SK-N-DZ (cell line): ENCODE measurements at places on chromosomes 7 and 10.

DNA sequence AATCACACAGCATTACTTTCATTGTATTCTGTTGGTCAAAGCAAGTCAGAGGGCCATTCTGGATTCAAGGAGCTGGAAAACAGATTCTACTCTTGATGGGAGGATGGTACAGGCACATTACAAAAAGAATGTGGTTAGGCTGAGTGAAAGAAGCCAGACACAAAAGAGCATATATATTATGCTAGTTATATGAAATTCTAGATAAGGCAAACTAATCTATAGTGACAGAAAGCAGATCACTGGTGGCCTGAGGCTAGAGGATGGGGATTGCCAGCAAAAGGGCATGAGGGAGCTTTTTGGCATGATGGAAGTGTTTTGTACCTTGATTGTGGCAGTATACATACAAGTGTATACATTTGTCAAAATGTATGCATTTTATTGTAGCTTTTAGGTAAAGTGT, 96.8 kb downstream of the SPAG6 start:
- DNase-seq, result peak; percentile 96

GRCh38 chr7:70807650-70808049, 324.3 kb upstream of the GALNT17 start:
- DNase-seq, result no peak

- no peak for DNase-seq
Observed at GRCh38 chr7:54917613-54918391, 101.0 kb upstream of the EGFR start.

- no peak for DNase-seq
Observed at GRCh38 chr10:98318861-98319260, 50.9 kb upstream of the LOXL4 start.

DNA sequence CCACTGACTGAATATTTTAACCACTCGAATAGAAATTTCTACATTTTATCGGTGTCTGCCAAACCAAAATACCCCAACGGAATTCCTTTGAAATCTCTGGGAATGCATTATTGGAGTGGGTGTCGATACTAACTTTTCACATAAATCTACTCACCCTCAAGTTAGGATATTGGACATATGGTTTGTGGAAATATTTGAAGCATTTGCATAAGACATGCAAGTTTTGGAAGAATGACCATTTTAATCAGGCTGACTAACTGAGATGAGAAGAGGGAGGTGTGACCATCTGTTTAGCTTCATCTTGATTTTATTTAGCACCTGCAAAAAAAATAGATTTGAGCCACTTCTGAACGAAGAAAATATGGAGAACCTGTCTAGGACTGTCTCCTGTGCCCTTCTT, 61.2 kb downstream of the KLF6 start:
- DNase-seq, result no peak

GRCh38 chr7:91264924-91265681, 870 bp downstream of the FZD1 start:
- peak; percentile 67 for DNase-seq

DNA sequence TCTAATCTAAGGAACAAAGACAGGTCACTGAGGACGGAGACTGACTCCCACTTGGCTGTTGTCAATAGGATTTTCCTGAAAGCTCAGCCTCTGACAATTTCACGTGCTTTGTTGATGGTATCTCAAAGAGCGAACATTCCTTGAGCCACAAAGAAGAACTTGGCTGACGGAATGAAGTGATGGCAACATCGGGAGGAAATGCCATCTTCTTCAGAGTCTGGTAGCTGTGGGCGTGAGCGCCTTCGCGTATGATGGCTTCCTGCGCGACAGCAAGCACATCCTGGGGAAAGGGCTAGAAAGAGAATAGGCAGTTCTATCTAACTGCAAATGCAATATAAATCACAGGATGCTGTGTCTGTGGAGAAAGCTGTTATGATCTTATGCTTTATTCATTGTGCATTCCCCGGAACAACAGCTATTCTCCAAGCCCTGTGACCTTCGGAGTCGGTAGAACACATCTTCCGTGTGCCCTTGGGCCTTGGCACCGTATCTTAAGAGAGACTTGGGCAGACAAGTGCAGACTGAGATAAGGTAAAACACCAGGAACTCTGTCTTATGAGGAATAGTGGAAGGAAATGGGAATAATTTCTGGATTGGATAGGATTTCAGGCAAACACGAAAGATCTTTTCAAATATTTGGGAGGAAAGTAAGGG, 19.6 kb upstream of the GTPBP4 start:
- DNase-seq, result no peak

DNA sequence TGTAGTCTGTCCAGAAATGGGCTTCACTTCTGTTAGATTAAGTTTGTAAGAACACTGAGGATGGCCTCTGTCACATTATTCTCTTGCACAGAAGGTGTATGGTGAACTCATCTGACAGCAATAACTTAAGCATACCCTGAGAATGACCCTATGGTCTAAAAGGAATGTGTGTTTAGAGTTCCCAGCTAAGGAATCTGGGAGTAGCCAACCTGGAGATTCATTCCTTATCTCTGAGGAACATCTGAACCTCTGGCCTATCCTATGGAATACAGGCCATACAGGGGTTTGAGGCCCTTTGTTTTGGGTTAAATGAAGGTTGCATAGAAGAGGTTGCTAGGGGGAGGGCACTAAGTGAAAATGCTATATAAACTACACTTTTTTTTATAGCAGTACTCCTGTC, 41.4 kb downstream of the LAMB4 start:
- DNase-seq, result no peak

- DNase-seq, result no peak
Observed at GRCh38 chr7:151177310-151177709, 9.7 kb downstream of the ASB10 start.

GRCh38 chr7:143015084-143015483, 11.8 kb downstream of the OR9A2 start:
- DNase-seq, result no peak

DNA sequence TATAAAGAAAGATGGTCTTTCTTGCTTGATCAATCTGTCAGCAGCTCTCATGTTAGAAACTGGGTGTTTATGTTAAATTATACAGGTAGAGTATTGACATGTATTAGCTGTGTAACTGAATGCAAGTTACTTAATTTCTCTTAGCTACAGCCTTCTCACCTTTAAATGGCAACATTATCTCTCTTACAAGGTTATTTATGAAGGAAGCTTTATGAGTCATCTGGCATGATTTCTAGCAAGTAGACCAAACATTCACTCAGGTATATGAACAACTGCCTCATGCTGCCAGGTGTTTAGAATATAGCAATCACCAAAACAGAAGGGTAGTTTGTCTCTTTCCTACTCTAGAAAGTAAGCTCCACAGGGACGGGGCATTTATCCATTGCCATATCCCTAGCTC, 8.5 kb downstream of the ARL4A start:
- no peak for DNase-seq

DNA sequence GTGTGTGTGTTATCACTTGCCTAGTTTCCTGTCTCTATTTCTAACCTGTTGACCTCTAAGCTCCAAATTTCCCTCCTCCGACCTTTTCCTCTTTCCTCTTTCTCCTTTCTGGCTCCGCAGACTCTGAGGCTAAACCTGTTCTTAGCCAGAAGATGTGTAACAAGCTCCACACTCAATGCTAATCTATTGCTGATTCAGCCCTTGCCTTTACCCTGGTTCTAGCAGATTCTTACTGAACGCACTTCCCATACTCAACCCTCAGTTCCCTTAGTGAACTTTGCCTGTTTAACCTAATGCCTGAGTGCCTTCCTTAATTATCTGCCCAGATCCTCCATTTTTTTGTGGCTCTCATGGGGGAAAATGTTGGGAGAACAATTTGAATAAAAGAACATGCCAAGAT, 30.0 kb upstream of the SGMS1 start:
- no peak for DNase-seq

DNA sequence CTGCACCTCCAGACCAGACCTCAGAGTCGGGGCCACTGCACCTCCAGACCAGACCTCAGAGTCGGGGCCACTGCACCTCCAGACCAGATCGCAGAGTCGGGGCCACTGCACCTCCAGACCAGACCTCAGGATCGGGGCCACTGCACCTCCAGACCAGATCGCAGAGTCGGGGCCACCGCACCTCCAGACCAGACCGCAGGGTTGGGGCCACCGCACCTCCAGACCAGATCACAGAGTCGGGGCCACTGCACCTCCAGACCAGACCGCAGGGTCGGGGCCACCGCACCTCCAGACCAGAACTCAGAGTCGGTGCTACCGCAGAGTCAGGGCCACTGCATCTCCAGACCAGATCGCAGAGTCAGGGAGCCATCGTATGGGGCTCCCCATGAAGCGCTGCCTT, 105.9 kb downstream of the ACTR3B start:
- DNase-seq, result no peak

GRCh38 chr10:85598646-85599045, 767.9 kb downstream of the GRID1 start:
- DNase-seq, result no peak

GRCh38 chr7:65951837-65952578, 30.0 kb downstream of the GUSB start:
- no peak for DNase-seq

GRCh38 chr7:127413326-127413725, 20.8 kb upstream of the ZNF800 start:
- DNase-seq, result no peak

GRCh38 chr7:26714006-26714405, 150.4 kb downstream of the SKAP2 start:
- no peak for DNase-seq

GRCh38 chr7:41655426-41655825, 47.5 kb downstream of the INHBA start:
- DNase-seq, result no peak

GRCh38 chr7:134720091-134720935, 59.1 kb upstream of the CALD1 start:
- DNase-seq, result no peak

DNA sequence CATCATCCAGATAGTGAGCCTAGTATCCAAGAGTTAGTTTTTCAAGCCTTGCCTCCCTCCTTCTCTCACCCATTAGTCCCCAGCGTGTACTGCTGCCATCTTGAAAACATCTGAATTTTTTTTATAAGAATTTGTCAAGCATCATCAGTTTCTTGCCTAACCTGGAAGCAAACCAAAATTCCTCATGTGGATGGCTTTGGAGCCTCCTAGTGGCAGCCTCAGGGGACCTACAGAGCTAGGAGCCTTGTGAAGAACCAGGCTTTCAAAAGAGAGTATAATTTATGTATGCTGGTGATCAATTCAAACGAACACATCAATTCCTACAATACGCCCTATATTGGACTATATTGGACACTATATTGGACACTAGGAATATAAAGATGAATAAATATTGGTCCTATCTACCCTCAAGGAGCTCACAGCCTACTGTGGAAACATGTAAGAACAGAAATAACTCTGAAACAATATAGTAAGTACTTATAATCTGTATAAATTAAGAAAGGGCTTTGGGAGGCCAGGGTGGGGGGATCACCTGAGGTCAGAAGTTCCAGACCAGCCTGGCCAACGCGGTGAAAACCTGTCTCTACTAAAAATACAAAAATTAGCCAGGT, 63.4 kb downstream of the HPSE2 start:
- DNase-seq, result peak; percentile 40

DNA sequence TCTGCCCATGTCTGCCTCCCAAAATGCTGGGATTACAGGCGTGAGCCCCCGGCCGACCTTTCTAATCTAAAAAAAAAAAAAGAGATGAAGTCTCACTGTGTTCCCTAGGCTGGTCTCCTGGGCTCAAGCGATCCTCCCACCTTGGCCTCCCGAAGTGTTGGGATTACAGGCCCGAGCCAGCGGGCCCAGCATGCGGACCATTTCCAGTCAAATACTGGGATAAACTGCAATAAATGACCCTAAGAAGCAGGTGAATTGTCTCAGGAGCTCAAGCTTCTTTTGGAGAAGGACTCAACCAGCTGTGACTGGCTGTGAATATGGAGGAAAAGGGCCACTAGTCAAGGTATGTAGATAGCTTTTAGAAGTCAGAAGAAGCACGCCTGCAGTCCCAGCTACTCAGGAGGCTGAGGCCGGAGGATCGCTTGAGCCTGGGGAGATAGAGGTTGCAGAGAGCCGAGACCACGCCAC, 550 bp upstream of the CREM start:
- no peak for DNase-seq

GRCh38 chr10:102117391-102118159, 2.6 kb downstream of the LDB1 start:
- DNase-seq, result peak; percentile 87

DNA sequence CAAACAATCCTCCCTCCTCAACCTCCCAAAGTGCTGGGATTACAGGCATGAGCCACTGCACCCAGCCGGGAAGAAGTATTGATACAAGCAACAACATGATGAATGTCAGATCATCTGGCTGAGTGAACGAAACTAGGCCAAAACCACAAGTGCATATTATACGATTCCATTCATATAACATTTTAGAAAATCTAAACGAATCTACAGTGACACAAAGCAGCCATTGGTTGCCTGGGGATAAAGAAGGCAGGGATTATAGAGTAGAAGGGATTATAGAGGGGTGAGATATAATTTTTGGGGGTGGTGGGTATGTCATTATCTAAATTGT, 11.5 kb upstream of the RHBDD2 start:
- DNase-seq, result no peak
